ENCODE measurements at places on chromosomes 11 and 22.

- peak; percentile 17 for DNase-seq
Observed at GRCh38 chr11:60905551-60906113, 753 bp downstream of the PRPF19 start.

DNA sequence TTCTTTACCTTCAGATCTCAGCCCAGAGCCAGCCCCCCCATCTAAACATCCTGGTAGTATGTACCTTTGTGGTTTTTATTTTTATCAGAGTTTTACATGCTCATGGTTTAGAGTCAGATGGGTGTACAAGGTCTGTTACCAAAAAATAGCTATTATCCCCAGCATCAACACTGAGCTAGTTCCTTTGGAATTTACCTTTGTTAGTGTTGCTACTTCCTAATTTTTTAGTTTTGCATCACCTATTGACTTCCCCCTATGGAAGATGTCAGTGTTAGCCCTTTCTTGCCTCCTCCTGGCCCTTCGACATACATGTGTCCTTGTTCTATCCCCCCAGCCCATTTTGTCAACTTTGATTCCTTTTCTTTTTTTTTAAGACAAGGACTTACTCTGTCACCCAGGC is 7.4 kb downstream of the UPB1 start:
- DNase-seq, result no peak

GRCh38 chr11:61325649-61326414 is 7.1 kb downstream of the DDB1 start:
- DNase-seq, result peak; percentile 87

DNA sequence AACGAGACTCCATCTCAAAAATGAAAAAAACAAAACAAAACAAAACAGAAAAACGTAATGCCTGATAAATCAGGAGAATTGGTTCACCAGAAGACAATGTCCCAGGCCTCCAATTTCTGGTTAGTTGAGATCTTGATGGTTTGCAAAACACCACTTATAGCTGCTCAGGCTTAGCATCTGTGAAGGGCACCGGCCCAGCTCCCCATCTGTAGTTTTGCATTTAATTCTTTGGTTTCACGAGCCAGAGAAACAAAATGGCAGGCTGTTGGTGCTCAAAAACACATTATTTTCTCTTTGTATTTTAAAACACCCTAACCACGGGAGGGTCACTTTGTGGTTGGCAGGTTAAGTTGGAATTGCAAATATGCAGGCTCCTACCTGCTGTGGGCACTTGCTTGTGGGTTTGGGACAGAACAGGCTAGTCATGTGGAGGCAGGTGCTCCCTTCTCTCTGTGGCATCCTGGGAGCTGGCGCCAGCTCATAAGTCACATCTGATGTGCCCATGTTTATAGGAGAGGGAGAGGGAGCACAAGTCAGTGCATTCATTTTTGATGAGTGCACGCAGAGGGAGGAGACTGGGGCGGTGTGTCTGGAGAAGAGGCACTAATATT is 145.9 kb downstream of the CEP164 start:
- DNase-seq, result no peak

GRCh38 chr11:20933958-20934357 is 264.6 kb downstream of the NELL1 start:
- DNase-seq, result no peak
